ENCODE measurements at places on chromosomes 16 and 17.
A peak's percentile ranks its signal among the peaks of the same experiment; 100 is the strongest.

DNA sequence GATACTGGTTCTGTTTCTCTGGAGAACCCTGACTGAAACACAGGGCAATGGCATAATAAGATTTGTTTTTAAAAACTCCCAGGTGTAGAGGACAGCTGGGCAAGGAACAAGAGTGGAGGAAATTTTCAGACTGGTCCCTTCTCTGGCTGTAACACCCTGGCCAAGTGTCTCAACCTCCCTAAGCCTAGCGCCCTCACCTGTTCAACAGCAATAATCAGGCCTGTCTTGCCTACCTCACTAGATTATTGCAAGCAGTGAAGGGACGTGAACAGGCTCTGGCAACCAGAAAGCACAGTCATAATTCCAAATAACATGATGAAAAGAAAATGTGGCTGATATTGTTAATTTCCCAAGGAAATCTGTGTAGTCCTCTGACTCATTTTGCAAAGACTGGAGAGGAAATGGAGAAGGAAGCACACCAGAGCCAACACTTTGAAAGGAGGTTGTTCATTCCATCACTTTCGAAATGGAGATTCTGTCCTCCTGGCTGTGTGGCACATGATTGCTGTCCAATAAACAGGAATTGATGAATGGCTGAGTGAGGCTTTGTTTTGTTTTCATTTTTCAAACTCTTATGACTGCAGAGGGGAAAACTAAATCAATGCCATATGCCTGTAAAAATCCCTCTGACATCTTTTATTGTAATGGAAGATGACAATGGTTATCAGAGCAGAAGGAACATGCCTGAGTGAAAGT lies 87.5 kb upstream of the HLF start:
- no peak overlapping the region for H3K4me3 ChIP-seq
- no peak overlapping the region for H3K27ac ChIP-seq
- H3K4me1 ChIP-seq, result no peaks in the 10 kb centered on the region
- H3K36me3 ChIP-seq, result peaks cover 8% of the 10 kb centered on the region
- no peak for DNase-seq

DNA sequence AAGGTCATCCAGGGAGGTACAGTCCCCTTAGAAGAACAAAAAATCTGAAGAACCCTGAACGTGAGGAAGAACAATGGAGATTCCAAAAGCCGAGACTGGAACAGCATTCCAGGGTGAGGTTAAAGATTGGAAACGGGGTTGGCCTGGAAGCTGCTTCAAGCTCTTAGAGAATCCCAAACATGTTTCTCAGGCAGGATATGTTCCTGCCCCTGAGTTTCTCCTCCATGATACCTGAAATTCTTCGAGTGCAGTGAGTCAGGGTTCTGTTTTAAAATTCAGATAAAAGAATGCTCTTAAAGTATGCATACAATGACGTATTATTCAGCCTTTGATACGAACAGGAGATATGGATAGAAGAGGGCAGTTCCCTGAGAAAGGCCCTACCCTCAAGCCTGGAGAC lies 293.1 kb downstream of the HS3ST3B1 start:
- H3K27me3 ChIP-seq, result peaks cover 1% of the 10 kb centered on the region
- peaks cover 16% of the 10 kb centered on the region for H3K4me1 ChIP-seq
- H3K36me3 ChIP-seq, result no peaks in the 10 kb centered on the region

DNA sequence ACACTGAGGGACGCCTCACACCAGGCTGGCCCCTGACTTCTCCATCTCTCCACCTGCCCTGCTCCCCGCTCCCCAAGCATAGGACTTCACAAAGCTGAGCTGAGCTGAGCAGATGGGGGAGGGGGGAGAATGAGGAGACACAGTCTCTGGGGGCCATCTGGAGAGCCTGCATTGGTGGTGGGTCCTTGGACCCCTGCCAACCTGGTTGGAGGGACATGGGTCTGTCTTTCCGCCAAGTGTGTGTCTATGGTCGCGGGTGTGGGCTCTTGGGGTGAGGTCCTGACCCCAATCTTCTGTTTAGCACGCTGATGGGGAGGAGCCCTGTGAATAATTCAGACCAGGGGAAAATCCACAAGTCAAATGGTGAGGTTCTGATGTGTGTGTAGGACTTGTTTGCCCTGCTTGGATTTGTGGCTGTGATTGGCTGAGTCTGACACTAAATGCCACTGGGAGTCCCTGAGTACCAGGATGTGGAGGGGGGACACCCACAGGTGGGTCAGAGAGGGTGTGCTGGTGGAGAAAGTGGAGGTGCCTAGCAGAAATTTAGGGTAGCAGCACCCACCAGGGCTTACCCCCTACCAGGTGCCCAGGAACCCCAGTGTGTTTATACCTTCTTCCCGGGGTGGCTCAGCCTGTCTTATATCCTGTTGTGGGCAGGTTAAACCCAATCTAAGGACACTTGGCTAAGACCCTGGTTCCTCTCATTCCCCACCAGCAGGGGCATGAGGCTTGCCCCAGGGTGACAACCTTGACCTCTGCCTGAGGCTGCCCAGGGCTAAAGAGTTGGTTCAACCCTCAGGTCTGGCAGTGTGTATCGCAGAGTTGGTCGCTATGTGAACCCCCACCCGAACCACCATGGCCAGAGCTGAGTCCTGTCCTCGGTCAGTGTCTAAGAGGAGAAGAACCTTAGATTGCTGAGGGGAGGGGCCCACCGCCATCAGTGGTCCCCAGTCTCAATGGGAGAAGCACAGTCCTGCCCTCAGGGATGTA lies 2.1 kb downstream of the FMNL1 start:
- peak overlapping the region; percentile 100 for H3K27ac ChIP-seq
- peak; percentile 88 for DNase-seq
- H3K27me3 ChIP-seq, result no peaks in the 10 kb centered on the region
- H3K4me3 ChIP-seq, result peak overlapping the region; percentile 100
- H3K4me1 ChIP-seq, result peaks cover 56% of the 10 kb centered on the region

DNA sequence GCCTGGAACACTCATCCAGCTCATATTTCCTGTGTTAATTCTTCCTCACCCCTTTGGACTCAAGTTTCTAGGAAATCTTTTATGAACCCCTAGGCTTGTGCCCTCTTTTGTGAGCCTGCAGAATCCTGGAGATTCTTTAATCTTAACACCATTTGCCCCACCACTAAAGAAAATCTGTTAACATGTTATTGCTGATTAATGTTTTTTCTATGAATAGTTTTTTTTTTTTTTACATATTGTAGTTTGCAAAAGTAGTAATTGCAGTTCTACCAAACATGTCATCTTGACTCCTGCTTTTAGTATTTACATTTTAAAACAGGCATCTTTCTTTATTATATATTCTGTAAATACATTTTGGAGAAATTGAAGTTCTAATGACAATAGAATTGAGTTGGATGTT lies 8.5 kb downstream of the PRSS54 start:
- no peaks in the 10 kb centered on the region for H3K36me3 ChIP-seq
- no peak overlapping the region for H3K27ac ChIP-seq
- peaks cover 11% of the 10 kb centered on the region for H3K27me3 ChIP-seq
- no peaks in the 10 kb centered on the region for H3K4me1 ChIP-seq
- H3K4me3 ChIP-seq, result no peak overlapping the region

DNA sequence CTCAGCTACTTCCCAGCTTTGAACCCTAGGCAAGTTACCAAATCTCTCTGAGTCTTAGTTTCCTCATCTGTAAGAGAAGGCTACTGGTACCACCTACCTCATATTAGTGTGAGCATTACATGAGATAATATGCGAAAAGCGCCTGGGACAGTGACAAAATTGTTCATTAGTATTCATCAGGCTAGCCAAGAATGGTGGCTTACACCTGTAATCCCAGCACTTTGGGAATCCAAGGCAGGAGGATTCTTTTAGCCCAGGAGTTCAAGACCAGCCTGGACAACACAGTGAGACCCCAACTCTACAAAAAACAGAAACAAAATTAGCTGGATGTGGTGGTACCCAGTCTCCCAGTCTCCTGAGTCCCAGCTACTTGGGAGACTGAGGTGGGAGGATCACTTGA lies 3.3 kb downstream of the PLCD3 start:
- H3K4me1 ChIP-seq, result peaks cover 5% of the 10 kb centered on the region
- H3K36me3 ChIP-seq, result no peaks in the 10 kb centered on the region
- no peak overlapping the region for H3K27ac ChIP-seq
- H3K27me3 ChIP-seq, result peaks cover 4% of the 10 kb centered on the region
- DNase-seq, result no peak

DNA sequence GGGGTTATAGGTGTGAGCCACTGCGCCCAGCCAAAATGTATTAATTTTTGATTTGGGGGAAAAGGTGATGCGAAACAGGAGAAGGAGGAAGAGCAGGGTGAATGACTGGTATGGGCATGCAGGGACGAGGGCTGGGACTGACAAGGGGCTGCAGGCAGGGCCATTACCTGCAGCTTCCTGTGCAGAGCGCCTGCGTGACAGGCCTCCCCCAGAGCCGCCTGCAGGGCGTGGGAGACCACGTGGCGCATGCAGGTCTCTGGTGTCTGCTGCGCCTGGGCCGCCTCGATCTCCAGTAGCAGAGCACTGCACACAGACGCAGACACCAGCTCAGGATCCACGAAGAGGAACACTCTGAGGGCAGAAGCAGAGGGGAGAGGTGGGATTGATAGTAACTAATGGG lies 32.4 kb downstream of the PIK3R6 start:
- no peak for DNase-seq
- H3K4me1 ChIP-seq, result no peaks in the 10 kb centered on the region
- H3K27ac ChIP-seq, result no peak overlapping the region
- no peaks in the 10 kb centered on the region for H3K36me3 ChIP-seq
- no peak overlapping the region for H3K4me3 ChIP-seq
- H3K27me3 ChIP-seq, result no peaks in the 10 kb centered on the region

DNA sequence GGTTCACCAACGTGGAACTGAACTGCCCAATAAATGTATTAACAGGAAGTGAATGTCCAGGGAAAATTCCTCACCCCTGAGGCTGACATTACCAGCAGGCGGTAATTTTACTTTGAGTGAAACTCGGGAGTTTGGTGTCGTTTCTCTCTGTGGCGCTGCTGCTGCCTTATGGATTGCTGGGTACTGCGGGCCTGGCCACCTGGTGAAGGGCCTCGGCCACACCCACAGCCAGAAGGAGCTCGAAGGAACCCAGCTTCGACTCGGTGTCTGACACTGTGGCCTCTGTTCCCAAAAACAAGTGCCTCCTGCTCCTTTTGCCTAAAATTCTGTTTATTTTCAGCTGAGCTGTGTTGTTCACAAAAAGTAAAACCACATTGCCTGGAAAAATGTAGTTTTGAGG lies 115.0 kb downstream of the BANP start:
- H3K27me3 ChIP-seq, result no peaks in the 10 kb centered on the region
- H3K4me1 ChIP-seq, result no peaks in the 10 kb centered on the region
- H3K36me3 ChIP-seq, result peaks cover 6% of the 10 kb centered on the region
- H3K4me3 ChIP-seq, result no peak overlapping the region
- H3K27ac ChIP-seq, result no peak overlapping the region
- no peak for DNase-seq

DNA sequence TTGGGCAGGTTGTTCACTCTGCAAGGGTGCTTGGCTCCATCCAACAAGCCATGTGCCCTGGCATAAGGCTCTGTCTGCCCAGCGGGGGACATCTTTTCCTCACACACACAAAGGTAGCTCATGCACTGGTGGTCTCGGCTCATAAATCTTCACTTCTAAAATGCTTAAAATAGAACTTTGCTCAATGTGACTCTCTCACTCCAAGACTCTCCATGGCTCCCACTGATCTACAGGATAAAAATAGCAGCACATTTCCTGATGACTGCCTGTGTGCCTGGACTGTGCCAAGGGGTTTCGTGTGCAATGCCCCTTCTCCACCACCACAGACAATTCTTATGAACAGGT lies 15.1 kb upstream of the CIBAR2 start:
- no peak overlapping the region for H3K4me3 ChIP-seq
- no peaks in the 10 kb centered on the region for H3K36me3 ChIP-seq
- no peak overlapping the region for H3K27ac ChIP-seq
- H3K27me3 ChIP-seq, result no peaks in the 10 kb centered on the region
- H3K4me1 ChIP-seq, result peaks cover 14% of the 10 kb centered on the region
- DNase-seq, result no peak

DNA sequence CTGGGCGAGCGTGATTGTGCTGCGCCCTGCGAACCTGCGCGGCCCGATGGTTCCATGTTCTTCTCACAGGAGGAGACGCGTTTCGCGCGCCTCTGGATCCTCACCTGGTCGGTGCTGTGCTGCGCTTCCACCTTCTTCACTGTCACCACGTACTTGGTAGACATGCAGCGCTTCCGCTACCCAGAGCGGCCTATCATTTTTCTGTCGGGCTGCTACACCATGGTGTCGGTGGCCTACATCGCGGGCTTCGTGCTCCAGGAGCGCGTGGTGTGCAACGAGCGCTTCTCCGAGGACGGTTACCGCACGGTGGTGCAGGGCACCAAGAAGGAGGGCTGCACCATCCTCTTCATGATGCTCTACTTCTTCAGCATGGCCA lies 1.0 kb downstream of the FZD2 start:
- H3K27ac ChIP-seq, result no peak overlapping the region
- H3K4me3 ChIP-seq, result peak overlapping the region; percentile 63
- peaks cover 19% of the 10 kb centered on the region for H3K4me1 ChIP-seq
- DNase-seq, result no peak
- H3K36me3 ChIP-seq, result no peaks in the 10 kb centered on the region

DNA sequence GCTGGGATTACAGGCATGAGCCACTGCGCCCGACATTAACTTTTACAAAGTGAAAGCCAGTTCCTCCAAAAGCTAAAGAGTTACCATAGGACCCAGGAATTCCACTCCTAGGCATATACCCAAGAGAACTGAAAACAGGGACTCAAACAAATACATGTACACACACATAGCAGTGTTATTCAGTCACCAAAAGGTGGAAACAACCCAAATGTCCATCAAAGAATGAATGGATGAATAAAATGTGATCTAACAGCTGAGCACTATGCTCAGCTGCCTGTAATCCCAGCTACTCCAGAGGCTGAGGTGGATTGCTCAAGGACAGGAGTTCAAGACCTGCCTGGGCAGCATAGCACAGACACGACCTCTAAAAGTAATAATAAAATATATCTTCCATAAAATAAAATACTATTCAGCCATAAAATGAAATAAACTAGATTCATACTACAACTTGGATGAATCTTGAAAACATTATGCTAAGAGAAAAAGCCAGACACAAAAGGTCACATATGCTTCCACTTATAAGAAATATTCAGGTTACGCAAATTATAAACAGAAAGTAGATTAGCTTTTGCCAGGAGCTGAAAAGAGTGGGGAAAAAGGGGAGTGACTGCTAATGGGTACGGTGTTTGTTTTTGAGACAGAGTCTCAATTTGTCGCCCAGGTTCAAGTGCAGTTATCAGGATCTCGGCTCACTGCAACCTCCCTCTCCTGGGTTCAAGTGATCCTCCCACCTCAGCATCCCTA lies 9.3 kb upstream of the USP7 start:
- DNase-seq, result no peak
- no peaks in the 10 kb centered on the region for H3K36me3 ChIP-seq

GRCh38 chr16:86322806-86323205 lies 187.5 kb upstream of the FOXF1 start:
- H3K4me1 ChIP-seq, result no peaks in the 10 kb centered on the region
- H3K4me3 ChIP-seq, result no peak overlapping the region
- DNase-seq, result no peak

GRCh38 chr17:20114466-20114865 lies 105.3 kb downstream of the SPECC1 start:
- peaks cover 2% of the 10 kb centered on the region for H3K27me3 ChIP-seq
- no peak overlapping the region for H3K27ac ChIP-seq
- no peaks in the 10 kb centered on the region for H3K4me1 ChIP-seq
- DNase-seq, result no peak
